ENCODE measurements at places on chromosomes 11 and 22.

GRCh38 chr11:112017538-112017937 lies 7.7 kb upstream of the DLAT start:
- DNase-seq: no peak

GRCh38 chr11:1702506-1702905 lies 5.5 kb downstream of the KRTAP5-6 start:
- DNase-seq: no peak

- no peak for DNase-seq
These were observed 35.6 kb upstream of the DDI1 start for GRCh38 chr11:104000798-104001197.

DNA sequence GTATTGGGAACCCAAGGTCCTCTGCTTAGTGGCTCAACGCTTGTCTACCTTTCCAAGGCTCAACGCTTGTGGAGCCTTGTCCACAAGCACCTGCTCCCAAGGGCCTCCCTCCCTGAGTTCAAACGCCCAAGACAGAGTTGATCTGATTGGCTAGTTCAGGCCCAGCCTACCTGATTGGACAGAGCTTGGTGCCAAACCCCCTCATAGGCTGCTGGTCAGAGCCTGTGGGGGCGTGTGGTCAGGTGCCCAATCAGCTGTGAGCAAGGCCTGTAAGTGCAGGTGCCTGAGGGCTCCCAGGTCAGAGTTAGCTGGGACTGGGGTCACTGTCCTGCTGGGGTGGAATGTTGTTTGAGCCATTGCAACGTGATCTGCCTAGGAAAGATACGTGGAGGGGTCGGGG lies 16.9 kb upstream of the TMPRSS6 start:
- no peak for DNase-seq

DNA sequence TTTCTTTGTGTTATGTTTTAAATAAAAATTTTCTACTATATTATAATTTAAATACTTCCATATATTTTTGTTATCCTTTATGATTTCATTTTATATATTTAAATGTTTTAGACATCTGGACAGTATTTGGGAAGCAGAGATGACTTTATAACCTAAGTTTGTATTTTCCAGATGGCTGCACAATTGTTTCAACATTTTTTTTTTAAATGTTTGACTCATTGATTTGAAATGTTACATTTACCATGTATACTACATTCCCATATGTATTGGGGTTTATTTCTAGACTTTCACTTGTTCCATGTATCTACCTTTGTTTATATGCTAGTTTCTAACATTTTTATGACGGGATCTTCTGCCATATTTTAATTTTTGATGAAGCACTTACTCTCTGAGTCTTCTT lies 766.5 kb downstream of the METTL15 start:
- DNase-seq: no peak

GRCh38 chr11:118633979-118634378 lies 26.6 kb downstream of the PHLDB1 start:
- DNase-seq: no peak

GRCh38 chr11:61139387-61139786 lies 21.8 kb downstream of the VPS37C start:
- no peak for DNase-seq

GRCh38 chr11:129412494-129412893 lies 36.8 kb downstream of the BARX2 start:
- no peak for DNase-seq

GRCh38 chr22:26673486-26673885 lies 16.1 kb downstream of the MIAT start:
- no peak for DNase-seq

DNA sequence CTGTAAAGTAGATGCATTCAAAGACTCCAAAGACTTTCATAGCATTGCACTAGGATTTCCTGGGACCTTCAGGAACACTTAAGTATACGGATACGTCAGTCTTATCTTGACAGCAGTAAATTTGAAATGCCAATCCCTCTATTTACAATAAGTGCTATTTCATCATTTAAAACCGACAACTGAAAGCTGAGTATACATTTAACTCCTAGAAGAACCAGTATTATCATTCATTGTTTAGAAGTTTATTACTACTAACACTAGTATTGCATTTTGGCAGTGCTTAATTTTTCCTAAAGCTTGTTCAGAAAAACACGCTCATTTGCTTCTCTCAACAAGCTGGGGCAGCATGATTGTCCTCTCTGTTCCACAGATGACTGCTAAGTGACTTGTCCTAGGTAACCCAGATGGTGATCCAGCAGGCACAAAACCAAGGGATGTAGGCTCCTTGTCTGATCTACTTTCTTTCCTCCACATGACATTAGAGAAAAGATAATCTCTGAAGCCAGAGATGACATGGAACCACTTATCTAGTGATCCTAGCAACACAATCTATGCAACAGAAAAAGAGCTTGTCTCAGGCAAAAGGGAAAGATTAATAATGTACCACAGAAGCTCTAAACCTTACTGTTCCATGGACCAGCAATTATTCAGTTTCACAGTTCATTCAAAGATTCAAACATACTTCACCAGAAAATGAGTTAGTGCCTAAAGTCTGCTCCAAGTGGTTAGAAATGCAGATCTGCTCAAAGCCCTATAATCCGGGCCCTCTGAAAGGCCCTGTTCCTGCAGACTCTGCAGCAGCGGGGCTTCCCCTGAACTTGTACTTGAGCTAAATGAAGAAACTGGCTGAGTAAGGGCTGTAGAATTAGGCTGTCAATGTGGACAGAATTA lies 5.2 kb downstream of the MAML2 start:
- no peak for DNase-seq

DNA sequence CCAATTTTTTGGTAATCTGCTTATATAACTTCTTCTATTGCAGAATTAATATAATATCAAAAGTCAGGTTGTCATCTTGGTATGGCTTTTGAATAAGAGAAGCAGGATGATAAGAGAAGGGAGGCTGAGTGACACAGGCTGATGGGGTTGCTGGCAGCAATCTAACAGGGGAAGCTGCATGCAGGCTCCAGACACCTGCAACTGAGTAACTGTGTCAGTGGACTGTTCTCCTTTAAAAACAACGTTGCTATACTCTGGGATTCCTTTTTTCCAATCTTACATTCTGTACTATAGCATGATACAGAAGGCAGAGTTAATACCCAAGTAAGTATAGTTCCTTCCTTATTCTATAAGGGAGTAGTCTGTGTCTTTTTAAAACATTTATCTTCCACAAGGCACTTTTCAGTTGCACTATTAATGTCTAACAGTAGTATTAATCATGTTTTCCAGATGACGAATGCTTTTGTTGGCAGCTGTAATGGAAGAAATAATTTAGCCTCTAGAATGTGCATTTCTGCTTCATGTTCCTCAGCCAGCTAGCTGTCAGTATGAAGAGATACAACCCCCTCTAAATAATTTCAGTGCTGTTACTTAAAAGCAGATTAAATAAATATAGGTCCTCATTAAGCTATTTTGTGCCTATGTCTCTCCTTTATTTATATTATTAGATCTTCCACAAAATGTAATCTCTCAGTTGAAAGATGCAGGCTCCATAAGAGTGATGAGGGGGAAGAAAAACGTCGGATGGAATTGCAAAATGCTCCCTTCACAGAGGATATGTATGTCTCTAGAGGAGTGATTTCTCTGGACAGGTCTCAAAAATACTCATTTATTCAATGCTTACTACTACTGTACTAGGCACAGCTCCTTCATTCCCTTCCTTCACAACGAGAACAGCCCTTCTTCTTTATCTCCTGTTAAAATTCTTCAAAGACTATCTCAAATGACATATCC lies 50.8 kb downstream of the ATG16L2 start:
- no peak for DNase-seq

GRCh38 chr11:3194016-3194816 lies 24.4 kb downstream of the MRGPRG start:
- DNase-seq: no peak

GRCh38 chr11:20337526-20338154 lies 25.9 kb upstream of the HTATIP2 start:
- DNase-seq: peak; percentile 20

- DNase-seq: no peak
These were observed 5.3 kb downstream of the ATF4 start for GRCh38 chr22:39525658-39525975.

DNA sequence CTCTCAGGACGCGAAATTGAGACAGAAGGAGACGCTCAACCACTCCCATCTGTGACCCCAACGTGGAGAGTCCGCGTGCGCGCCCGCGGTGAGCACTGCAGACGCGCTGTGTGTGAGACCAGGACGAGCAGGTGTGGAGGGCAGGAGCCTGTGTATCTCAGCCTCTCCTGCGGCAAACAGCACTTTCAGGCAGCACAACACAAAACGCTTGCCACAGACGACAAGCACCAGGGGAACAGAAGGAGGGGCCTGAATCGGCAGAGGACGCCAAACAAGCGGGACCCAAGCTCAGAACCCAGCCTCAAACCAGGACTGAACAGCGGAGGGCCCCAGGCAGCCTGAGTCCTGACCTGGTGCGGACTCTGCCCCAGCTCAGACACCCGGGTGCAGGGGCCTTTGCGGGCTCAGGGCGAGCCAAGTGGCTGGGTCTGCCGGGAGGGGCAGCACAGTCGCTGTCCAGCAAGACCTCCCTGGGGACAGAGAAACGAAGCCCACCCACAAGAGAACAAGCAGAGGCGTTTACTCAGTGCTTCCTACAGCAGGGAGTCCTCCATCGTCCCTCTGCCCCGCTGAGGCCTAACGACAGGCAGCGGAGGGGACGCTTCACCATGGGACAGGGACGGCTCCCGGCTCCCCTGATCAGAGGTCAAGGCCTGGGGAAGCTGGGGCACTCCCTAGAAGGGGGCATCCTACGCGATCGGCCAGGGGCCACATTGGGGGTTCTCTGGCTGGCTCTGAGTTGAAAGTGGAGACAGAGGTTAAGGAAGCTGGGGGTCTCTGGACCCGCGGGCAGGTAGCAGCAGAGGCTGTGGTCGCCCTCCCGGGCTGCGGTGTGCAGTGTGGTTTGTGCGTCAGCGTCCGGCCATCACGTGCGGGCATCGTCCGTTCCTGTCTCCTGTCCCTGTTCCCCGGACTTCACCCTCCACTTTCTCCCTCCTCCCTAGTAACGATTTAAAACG lies 560.8 kb downstream of the BRD1 start:
- DNase-seq: no peak

DNA sequence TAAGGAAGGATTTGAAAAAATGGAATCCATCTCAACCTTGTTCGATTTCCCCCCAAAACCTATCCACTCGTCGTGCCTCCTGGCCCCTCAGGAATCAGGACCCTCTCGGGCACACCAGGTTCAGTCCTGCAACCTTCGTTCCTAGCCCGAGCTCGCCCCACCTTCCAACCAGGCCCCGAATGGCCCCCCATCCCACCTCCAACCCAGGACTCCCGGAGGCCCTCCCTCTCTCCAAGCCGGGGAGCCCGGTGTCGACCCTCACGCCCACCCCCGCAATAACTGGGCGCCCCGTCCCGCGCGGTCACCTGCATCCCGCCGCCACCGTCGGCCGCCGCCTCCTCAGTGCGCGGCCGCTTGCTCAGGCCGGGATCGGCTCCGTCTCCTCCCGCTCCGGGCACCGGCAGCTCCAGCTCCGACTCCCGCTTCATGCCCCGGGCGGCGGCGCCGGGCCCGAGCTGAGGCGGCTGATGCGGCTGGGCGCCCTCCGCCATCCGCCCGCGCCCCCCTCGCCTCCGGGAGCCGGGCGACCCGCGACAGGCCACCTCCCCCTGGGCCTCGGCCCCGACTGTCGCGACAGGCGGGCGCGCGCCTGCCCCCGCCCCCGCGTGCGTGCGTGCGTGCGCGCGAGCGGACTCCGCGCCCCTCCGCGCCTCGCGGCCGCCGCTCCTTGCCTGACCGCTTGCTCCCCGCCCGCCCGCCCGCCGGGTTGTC lies 534 bp downstream of the RBFOX2 start:
- no peak for DNase-seq

Measured in NCI-H526 treated with DMSO at 0.1 percent for 48 hours (cell line).